ENCODE measurements at places on chromosomes 4 and X.

DNA sequence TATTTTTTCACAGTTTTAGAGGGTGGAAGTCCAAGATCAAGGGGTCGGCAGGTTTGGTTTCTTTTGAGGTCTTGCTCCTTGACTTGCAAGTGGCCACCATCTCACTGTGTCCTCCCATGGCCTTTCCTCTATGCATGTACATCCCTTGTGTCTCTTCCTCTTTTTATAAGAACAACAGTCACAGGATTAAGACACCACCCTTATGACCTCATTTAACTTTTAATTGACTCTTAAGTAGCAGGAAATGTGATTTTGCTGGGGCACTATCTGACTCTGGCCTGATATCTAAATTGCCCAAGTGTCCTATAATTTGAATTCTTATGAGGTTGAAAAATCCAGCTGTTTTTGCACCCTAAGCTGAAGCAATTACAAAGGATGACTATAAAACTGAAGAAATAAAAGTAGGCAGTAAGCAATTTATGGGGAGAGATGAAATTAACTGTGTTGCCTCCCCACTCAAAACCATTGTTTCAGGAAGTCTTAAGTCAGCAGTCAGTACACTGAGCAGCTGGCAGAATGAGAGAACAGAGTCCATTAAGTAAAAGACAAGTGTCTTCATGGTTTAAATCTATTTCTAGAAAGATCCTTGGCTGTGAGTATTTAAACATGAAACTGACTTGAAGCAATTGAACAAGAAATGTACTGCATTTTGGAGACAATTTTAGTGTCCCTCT is 601.3 kb downstream of the SPRY1 start:
- DNase-seq = no peak

GRCh38 chr4:145307763-145308430 is 127.5 kb upstream of the OTUD4 start:
- DNase-seq = no peak

DNA sequence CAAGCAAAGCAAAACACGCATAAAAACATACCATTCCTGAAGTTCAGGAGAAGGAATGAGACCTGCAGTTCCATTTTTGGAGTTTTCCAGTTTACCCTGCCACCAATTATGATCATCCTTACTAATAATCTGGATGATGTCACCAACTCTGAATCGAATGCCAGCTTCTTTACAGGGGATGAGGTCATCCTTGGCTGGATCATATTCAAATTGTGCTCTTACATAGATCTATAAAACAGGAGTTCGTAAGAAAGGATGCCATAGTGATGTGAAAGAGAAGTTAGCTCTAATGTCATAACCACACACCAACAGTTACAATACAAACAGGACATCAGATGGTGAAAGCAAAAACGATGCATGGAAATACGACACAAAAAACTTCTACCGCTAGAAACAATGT is 106.5 kb downstream of the NYX start:
- no peak for DNase-seq

- no peak for DNase-seq
These were observed 90.5 kb upstream of the CCDC160 start for GRCh38 chrX:134146493-134146892.

DNA sequence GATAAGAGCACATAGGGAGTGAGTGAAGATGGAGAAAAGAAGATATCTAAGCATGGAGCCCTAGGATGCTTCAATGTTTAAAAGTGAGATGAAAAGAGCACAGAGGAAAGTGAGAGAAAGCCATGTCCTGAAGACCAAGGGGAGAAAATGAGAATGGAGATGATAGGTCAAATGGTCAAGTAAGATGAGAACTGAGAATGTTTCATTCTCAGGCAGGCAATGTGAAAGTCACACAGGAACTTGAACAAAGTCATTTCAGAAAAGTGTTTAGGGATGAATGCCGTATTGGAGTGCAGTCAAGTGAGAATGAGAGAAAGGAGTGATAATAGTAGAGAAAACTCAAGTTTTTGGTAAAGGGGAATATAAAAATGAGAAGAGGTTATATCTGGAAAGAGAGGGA is 148.7 kb upstream of the PTCHD1 start:
- no peak for DNase-seq

DNA sequence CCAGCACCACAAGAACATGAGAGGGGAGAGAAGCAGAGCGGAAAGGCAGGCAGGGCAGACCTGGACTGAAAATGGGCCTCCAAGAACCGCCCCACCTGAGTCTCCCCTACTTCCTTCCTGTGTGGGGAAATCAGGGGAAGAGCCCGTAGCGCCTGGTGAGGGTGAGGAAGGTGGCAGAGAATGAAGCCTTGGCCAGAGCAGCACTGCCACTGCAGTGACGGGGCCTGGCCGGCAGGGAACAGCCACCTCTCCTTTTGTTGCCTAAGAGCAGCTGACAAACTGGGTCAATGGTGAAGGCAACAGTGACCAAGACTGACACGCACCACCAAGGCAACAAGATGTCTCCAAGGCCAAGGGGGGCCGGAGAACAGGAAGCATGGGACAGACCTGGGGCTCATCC is 58.4 kb upstream of the CBR4 start:
- DNase-seq = no peak

GRCh38 chrX:33726281-33727160 is 405.6 kb downstream of the FAM47A start:
- no peak for DNase-seq

GRCh38 chrX:66000628-66001272 is 39.1 kb downstream of the VSIG4 start:
- DNase-seq = no peak

DNA sequence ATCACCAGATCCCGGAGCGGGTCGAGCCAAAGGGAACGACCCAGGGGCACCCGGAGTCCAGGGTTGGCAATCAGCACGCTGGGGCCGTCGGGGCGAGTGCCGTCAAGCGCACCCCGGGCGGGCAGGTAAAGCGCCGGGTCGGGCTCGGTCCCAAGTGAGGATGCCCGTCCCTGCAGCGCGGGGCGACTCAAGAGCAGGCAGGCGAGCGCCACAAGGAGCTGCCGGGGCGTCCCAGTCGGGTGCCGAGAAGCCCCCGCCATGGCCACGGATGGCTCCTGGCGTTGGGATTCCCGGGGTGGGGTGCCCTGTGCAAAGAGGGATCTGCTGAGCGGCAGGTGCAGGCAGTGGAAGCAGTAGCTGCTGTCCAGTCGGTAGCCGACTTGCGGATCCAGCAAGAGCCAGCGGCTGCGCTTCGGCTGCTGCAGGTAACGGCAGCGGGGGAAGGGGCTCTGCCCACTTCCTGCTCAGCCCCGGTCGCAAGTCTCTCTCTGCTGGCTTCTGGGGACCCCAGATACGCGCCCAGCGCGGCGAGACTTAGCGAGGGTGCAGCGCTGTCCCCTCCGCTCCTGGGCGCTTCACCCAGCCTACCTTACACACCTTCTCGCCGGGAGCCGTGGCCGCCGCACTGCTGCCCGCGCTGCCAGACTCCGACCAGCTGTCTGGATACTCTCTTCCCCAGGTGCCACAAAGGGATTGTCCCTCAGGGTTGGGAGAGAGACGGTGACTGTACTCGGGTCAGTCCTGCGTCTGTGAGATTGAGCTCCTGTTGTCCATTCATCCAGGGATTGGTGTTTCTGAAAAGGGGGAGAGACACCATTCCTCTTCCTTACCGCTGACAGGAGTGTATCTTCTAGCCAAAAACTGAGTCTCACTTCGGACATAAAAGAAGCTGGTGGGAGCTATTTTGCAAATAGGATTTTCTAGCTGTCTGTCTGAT is at the start of gene FREM3:
TSS of gene FREM3 (minus strand) at position 260 of the 937 bp plus-strand sequence. CDS start at position 260, 0 bp downstream.
- DNase-seq = no peak

- no peak for DNase-seq
These were observed 32.0 kb downstream of the PTPN13 start for GRCh38 chr4:86626066-86626465.

- DNase-seq = no peak
These were observed 88.5 kb upstream of the CBR4 start for GRCh38 chr4:169098532-169098931.

GRCh38 chr4:114684462-114684861 is 85.9 kb downstream of the UGT8 start:
- DNase-seq = no peak

- DNase-seq = no peak
These were observed 119.1 kb downstream of the TSPAN5 start for GRCh38 chr4:98539299-98539698.

- no peak for DNase-seq
These were observed 519.5 kb downstream of the FGF13 start for GRCh38 chrX:138191998-138192397.

DNA sequence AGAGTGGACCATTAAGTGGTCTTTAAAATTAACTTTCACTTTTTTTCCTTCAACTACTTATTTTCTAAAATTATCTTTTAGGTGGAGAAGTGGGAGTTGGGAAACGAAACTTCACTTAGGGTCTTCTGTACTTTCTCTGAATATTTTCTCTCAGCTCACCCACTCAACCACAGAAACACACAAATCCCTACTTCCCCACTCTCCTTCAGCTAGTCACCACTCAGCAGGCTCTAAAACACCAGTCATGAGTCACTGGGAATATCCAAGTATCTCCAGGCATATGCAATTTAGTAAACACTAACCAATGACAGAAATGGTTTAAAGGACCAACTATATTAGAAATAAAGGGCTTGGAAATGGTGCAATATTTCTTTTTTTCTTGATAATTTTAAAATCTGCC is 153.0 kb upstream of the RPS6KA6 start:
- no peak for DNase-seq

GRCh38 chr4:2787230-2788100 is 5.4 kb upstream of the SH3BP2 start:
- peak; percentile 54 for DNase-seq

GRCh38 chr4:32189130-32189529 is 1469.0 kb downstream of the PCDH7 start:
- no peak for DNase-seq

DNA sequence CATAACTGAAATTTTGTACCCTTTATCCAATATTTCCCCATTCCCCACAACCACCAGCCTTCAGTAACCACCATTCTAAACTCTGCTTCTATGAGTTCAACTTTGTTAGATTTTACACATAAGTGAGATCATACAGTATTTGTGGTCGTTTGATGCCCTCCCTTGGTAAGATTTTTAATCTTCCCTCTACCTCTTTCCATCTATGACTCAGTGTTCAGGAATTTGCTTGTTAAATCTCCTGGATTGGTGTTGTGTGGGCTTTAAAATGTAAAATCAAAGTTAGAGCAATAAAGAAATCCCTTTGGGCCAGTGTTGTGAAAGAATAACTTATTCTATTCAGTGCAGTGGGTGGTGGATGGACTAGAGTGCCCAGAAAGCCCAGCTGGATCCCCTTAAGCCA is 37.4 kb downstream of the SLC16A2 start:
- no peak for DNase-seq

DNA sequence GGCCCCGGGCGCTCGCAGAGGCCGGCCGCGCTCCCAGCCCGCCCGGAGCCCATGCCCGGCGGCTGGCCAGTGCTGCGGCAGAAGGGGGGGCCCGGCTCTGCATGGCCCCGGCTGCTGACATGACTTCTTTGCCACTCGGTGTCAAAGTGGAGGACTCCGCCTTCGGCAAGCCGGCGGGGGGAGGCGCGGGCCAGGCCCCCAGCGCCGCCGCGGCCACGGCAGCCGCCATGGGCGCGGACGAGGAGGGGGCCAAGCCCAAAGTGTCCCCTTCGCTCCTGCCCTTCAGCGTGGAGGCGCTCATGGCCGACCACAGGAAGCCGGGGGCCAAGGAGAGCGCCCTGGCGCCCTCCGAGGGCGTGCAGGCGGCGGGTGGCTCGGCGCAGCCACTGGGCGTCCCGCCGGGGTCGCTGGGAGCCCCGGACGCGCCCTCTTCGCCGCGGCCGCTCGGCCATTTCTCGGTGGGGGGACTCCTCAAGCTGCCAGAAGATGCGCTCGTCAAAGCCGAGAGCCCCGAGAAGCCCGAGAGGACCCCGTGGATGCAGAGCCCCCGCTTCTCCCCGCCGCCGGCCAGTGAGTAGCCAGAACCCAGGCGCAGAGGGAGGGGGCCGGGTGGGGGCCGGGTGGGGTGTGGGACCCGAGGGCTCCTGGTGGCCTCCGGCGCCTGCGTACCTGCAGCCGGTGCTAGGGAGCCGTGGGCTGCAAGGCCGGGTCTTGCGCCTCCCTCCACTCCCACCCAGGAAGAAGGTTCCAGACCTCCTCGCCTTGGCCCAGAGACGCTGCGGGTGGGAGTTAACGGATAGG is 534 bp downstream of the MSX1 start:
- DNase-seq = no peak

GRCh38 chr4:183971929-183972490 is 66.9 kb downstream of the STOX2 start:
- DNase-seq = no peak

- no peak for DNase-seq
These were observed 152.4 kb downstream of the STIM2 start for GRCh38 chr4:27013012-27013411.

DNA sequence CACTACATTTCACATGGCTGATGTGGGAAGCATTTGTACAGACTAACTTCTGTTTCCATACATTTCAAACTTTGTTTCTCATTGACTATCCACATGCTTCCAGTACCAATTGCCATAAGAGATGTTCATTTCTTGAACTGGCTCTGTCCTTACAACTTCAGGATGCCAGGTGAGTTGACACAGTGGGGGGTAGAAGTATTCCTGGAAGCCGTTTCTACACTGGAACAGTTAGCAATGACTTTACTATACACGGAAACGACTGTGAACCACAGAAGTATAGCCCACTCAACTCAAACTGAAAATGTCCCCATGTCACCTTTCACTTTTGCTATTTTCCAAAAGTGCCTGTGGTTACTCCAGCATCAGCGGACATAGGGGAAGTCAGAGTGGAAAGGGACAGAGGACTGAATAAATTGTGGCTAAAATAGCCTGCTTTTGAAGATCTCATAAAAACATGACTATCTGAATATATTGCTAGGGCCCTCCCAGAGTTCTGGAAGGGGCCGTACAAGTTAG is 38.0 kb upstream of the DSPP start:
- DNase-seq = no peak

DNA sequence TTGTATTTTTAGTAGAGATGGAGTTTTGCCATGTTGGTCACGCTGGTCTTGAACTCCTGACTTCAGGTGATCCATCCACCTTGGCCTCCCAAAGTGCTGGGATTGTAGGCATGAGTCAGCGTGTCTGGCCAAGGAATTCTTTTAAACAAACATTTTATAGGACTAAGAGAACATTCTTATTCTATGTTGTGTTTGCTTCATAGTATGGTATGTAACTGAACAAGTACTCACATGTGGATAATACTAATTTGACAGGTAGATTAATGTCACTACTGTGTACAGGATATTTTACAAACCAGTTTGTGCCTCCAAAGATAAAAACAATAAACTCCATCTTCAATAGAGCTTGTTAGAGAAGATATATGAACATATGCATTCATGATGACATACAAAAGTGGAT is 1353.4 kb downstream of the PCDH7 start:
- DNase-seq = no peak

- no peak for DNase-seq
These were observed 14.2 kb downstream of the IGFBP7 start for GRCh38 chr4:57095956-57096355.

GRCh38 chrX:150348365-150348764 is 14.8 kb upstream of the MAMLD1 start:
- no peak for DNase-seq
